Stimulated activated CD8-positive, alpha-beta memory T cell treated with anti-CD3 and anti-CD28 coated beads, Interleukin-7, amount 100 ng/mL, for 1 hour (primary cell): ENCODE measurements at places on chromosomes 5 and 9.

DNA sequence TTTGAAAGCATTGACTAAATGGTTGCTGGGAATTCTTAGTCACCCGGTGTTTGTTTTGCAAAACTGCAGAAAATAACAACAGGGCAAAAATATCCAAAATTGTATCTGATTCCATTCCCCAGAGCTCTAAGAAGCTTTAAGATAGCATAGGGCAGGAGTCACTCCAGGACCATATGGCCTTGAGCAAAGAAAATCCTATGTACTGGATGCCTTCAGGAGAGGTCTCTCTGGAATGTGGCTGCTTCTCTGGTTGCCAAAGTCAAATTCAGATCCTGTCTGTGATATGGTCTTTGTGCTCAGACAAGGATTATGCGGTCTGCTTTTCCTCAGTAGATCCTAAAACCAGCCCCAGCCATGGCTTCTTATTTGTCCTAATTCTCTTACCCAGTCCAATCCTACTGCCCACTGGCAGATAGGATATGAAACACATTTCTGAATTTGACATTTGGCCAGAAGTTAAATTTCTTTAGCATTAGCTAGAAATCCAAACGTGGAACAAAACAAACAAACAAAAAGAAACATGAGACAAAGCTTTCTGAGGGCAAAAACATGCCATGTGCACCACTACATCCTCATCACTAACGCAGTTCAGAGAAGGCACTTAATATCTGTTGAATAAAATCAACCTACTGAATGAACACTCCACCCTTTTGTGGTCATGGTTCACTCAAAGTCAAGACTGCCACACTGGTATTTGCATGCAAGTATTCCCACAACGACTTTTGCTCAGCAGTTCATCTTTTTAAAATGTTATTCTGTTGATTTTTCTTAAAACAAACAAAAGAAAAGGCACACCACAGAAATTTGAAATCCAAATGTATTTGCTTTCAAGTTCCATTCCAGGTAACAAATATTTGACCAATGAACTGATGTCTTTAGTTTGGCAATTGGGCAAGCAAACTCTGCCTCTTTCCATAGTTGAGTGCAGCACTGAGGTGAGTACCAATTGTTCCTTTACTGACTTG is 165.7 kb downstream of the TRPM6 start:
- no peak for DNase-seq

DNA sequence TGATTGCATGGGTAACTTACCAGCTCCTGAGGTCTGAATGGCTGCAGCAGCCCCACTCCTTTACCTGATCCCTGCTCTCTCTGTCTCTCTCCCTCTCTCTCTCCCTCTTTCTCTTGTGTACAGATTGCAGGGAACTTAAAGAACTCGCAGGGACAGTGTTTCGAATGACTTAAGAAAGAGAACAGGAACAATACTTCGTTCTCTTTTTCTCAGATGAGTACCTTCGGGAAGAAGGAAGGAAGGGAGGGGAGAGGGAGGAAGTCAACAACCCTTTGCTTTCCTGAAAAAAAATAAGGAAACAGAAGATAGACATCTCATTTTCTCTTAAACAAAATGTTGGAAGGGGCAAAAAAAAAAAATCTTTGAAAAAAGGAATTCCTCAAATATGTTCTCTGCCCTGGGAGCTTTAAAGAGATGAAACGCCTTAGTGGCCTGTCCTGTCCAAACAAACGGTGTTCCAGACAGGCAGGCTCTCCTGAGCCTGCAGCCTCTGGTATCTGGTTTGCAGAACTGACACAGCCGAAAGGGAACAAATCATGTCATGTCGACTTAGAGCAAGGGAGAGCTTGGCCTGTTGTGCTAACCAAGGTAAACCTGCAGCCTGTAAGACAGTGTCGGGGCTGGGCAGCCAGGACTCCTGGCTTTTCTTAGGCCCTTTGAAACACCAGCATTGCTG is at the start of gene ZNF366:
ZNF366 (minus strand) TSS at position 180 of the 676 bp plus-strand sequence. CDS start 45,914 bp downstream, outside the sequence.
- DNase-seq: no peak

DNA sequence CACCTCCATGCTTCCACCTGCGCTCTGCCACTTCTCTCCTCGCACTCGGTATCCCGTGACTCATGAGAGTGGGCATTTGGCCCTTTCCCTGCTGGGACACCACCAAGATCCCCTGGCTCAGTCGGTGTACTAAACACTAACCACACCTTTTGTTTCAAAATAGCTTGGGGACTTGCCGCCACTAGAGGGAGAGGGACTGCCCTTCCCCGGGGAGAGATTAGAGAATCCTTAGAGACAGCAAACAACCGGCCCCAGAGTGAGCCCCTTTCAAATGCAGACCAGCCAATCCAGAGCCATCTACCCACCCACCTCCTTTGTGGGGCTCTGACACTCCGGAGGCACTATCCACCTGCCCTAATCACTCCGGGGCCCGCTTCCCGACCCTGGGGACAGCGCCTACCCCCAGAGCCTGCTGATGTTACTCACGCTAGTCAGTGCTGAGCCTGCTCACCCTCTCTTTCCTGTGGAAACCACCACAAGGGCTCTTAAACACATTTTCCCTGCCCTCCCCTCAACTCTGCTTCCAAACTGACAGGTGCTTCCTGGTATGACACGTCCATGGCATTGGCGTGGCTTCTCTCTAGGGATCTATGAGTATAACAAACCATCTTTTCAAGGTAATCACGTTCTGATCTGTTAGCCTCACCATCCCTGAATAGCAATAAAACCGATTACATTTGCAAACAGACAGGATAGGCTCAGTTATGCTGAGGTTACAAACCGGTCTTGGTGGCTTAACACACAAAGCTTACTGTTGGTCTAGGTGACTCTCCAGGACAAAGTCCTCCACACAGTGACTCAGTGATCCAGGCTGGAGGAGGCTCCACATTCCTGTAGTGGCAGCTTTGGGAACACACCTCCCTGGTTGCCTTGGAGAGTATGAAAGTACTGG is 180.1 kb upstream of the MVB12B start:
- no peak for DNase-seq

DNA sequence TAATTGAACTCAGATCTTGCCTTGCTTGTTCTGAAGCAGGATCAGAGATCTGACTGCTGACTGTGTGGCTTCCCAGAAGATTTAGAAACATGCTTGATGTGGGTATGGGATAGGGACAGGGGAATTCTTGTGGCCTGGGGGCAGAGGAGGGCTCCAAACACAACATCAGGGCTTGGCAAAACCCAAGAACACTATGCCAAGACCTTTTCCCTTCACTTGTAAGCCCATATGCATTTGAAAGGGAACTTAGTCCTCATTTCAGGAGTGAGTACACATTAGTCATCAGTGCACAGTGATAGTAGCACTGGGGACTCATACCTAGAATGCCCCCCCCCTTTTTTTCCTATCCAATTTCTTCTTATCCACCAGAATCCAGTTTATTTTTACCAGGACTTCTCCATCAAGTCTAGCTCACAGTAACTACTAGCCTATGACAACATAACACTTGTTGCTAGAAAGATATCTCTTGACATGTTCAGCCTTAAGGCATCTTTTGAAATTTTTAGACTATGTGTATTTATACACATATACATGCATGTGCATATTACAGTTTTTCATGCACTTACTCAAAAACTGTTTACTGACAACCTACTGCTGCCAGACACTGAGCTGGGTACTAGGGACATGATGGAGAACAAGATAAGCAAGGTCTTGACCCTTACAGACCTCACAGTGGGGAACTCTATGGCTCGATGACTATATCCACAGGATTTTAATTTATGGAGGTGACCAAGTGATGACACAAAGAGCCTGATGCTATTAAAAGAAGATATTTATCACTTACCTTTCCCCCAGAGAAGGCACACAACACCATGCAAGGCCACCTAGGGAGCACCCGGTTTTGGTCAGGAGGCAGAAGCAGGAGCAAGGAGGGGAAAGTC is 158.3 kb upstream of the MAP3K1 start:
- DNase-seq: no peak

DNA sequence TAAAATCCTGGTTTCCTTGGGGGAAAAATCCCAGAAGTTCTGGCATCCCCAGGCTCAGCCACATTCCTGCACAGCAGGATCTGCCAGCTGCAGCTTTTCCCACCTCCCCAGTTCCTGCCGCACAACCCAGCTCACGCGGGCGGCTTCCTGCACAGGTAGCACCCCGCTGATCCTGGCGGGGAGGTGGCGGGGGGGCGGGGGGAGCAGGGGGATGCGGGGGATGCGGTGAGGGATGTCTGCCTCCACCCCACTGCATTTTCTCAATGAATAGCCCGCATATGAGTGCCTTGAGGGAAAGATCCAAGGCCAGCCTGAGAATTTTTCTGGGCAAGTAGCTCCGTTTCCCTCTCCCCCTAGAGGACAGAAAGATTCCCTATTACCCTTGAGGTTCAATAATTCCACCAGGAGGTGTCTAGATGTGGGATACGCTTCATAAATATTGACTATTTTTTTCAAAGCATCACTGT is 21.1 kb downstream of the GFPT2 start:
- DNase-seq: no peak

- no peak for DNase-seq
Observed at GRCh38 chr5:143916451-143916850, 104.5 kb downstream of the HMHB1 start.

DNA sequence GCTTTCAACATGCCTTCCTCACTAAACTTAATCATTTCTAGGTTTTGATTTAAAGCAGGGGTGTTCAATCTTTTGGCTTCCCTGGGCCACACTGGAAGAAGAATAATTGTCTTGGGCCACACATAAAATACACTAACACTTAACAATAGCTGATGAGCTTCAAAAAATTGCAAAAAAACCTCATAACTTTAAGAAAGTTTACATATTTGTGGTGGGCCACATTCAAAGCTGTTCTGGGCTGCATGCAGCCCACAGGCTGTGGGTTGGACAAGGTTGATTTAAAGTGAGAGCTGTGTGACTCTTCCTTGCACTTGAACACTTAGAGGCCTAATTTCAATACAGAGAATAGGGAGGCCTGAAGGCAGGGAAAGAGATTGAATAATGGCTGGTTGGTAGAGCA is 598.3 kb downstream of the EFNA5 start:
- no peak for DNase-seq

- DNase-seq: no peak
Observed at GRCh38 chr5:61808091-61808490, 476.0 kb downstream of the ZSWIM6 start.

DNA sequence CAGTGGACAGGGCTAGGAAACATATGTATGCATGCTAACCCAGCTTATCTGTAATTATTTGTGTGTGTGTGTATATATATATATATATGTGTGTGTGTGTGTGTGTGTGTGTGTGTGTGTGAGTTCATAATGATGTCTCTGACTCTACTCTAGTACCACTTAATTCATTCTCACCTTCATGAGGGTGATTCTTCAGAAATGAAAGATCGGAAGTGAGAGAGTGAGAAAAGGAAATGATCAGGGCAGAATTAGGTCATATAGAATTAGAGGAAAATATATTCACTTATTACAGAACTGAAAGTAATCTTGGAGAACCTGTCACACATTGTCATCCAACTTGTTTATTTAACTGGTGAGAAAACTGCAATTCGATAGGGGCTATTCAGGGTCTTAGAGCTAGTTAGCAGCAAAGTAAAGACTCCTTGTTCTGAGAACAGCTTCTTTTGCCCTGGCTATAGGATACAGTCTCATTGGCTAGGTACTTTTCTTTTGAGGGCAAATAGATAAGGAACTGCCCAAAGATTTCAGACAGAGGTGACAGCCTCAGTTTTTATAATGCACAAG is 58.8 kb downstream of the C9orf153 start:
- DNase-seq: no peak

DNA sequence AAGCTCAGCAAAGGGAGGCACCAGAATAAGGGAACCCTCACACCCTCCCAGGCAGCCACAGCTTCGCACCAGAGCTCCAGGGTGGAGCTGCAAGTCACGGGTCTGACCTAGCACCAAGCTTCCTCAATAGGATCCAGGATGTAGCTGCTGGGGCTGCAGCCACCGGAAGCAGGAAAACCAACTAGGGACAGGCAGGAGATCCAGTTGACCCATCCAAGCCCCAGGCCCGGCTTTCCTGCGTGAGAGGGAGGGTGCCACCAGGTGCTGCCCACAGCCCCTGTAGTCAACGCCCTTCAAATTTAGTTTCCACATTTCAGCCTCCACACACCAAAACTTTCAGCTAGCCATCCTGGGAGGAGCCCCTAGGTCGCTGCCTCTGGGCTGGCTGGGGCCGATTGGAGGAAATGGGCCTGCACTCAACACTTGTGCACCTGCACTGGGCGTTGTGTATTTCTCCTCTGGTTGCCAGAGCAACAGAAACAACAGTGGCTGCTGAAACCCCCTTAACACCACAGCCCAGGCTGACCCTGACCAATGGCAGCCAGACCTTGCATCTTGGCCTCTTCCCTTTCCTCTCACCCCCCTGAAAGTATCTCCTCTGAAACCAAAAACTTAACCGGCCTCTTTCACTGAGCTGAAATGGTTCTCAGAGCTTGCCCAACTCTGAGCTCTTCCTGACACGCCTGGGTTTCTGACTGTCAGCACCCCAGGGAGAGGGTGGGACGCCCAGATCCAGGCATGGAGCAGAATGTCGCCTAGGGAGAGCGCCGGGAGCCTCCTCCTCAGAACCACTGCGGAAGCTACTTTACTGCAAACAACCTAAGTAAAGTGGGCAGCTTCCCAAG is 226.5 kb upstream of the MAP3K1 start:
- no peak for DNase-seq

- DNase-seq: no peak
Observed at GRCh38 chr5:135134691-135135381, 100.8 kb upstream of the PITX1 start.

GRCh38 chr5:53603009-53603687 is 42.7 kb downstream of the NDUFS4 start:
- DNase-seq: no peak

DNA sequence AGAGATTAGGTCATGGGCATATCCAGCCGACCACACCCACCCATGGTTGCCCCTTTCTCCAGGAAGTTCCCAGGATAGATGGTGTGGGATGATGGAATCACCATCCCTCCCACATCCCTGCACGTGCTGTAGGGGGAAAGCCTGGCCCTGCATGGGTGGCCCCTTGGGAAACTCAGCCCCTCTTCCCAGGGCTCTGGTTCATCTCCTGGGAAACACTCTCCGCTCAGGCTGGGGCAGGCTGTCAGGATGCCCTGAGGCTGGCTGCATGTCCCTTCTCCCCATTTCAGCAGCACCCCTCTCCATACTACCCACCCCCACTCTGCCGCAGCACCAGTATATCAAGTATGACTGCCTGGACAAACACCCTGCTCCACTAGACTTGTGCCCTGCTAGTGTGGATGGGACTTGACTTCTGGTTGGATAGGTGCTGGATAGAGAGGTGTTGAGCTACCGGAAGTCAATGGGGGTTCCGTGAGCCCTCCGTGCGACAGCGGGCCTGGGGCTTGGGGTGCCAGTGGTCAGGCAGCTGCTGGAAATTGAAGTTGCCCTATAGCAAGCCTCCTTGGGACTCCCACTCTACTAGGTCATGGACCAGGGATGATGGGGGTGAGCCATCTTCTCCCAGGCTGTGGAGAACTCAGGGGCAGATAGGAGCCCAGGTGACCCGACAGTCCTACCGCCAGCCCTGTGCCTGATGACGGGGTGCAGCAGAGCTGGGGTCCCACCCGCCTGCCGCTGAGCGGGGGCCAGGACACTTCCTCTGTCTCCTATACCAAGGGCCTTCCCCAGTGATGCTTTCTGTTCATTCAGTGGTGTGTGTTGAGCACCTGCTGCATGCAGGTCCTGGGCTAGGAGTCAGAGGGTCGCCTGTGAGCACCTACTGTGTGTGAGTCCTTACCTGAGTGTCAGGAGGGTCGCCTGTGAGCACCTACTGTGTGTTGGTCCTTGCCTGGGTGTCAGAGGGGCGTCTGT is 69.4 kb upstream of the COL5A1 start:
- no peak for DNase-seq

- peak; percentile 35 for DNase-seq
Observed at GRCh38 chr9:98848450-98849149, 41.1 kb downstream of the GALNT12 start.

GRCh38 chr9:95092262-95093072 is 225.0 kb downstream of the FANCC start:
- DNase-seq: no peak

- DNase-seq: no peak
Observed at GRCh38 chr9:19642256-19642655, 146.6 kb downstream of the SLC24A2 start.
